ENCODE measurements at places on chromosomes 16 and 17. TPM values are rescaled to one million over a fixed set of nuclear protein-coding genes. Genes with fewer than 3 reads are reported as not detected.

The KRTAP4-9 gene
- not detected for total RNA-seq

The PCTP gene
- total RNA-seq: 13.9 TPM

The MGAT5B gene
- 0.32 TPM for total RNA-seq

The PYY gene
- not detected for total RNA-seq

The NPIPA7 gene
- 1.9 TPM for total RNA-seq

The COASY gene
- 18.0 TPM for total RNA-seq

The TMIGD1 gene
- total RNA-seq: not detected

The C17orf50 gene
- total RNA-seq: not detected

The HBA1 gene
- not detected for total RNA-seq

The PRCD gene
- total RNA-seq: 2.2 TPM

The PRR11 gene
- total RNA-seq: 11.2 TPM

The VKORC1 gene
- total RNA-seq: 68.2 TPM

The KRTAP3-1 gene
- total RNA-seq: not detected

The SULT1A2 gene
- total RNA-seq: not detected

The PLD2 gene
- 11.7 TPM for total RNA-seq

The SERPINF2 gene
- total RNA-seq: 0.43 TPM

The CHST6 gene
- under 0.01 TPM for total RNA-seq

The SOX15 gene
- under 0.01 TPM for total RNA-seq

The HNF1B gene
- not detected for total RNA-seq

The TOM1L1 gene
- 24.2 TPM for total RNA-seq

The MYO1D gene
- total RNA-seq: 19.0 TPM

The NIP7 gene
- total RNA-seq: 27.1 TPM

The SARM1 gene
- total RNA-seq: 12.9 TPM

The SBK1 gene
- not detected for total RNA-seq

The TBC1D16 gene
- total RNA-seq: 32.8 TPM

The MYO15B gene
- 3.9 TPM for total RNA-seq

The GINS2 gene
- total RNA-seq: 8.6 TPM

The HLF gene
- total RNA-seq: not detected

The KRT14 gene
- not detected for total RNA-seq

The HS3ST6 gene
- total RNA-seq: not detected

The HSBP1 gene
- 39.9 TPM for total RNA-seq

The TEKT1 gene
- total RNA-seq: not detected

The TMC5 gene
- total RNA-seq: not detected

The ADGRG3 gene
- total RNA-seq: not detected

The KCNJ16 gene
- not detected for total RNA-seq

The NHLRC4 gene
- total RNA-seq: 3.2 TPM

The FOXN1 gene
- total RNA-seq: not detected

The PMFBP1 gene
- total RNA-seq: under 0.01 TPM

The KRTAP9-9 gene
- total RNA-seq: not detected

The SLC12A3 gene
- not detected for total RNA-seq

The IGSF6 gene
- not detected for total RNA-seq

The TOX3 gene
- not detected for total RNA-seq
